Chondrocyte (in vitro differentiated cells): ENCODE measurements at places on chromosomes 1 and 21.

GRCh38 chr1:226111883-226112261 is 49.4 kb downstream of the H3-3A start:
- DNase-seq, result no peak

DNA sequence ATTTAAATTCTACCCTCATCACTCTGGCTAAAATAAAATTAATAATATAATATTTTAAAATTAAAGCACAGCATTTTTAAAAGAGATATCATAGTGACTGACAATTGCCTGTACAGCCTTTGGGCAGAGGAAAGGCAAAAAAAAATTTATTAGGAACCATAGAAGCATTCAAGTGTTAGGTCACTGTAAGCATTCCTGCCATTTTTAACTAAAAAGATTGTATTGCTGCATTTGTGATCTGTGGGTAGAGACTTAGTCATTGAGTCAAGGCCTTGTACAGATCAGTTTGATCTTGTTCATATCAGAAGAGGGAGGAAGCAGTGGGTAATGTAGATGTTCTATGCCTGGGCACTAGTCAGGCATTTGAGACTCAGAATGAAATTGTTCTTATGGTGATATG is 109.9 kb downstream of the LYPLAL1 start:
- DNase-seq, result no peak

DNA sequence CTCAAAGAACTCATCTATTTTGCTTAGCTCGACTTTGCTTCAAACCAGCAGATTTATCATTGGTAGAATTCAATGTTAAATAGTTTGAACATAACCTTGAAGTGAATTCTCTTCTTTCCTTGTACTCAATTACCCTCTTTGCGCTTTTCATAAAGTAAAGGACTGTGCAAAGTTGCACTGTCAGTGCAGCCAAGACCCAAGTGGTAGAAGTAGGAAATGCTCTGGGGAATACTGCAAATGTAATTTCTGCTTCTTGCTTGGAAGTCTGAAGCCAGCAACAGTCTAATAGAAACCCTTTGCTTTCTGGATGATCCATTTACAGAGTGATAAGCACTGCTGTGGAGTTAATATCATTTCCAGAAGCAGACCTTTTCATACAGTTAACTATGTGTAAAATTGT is 936.7 kb upstream of the TMPRSS15 start:
- no peak for DNase-seq

GRCh38 chr21:44455524-44456213 is 359 bp downstream of the LRRC3 start:
- DNase-seq, result no peak

GRCh38 chr1:207404849-207405525 is 49.1 kb upstream of the CR2 start:
- no peak for DNase-seq

- no peak for DNase-seq
These were observed 143.4 kb downstream of the ZZZ3 start for GRCh38 chr1:77538956-77539518.

GRCh38 chr1:156270314-156270713 is 12.3 kb downstream of the SMG5 start:
- DNase-seq, result no peak

DNA sequence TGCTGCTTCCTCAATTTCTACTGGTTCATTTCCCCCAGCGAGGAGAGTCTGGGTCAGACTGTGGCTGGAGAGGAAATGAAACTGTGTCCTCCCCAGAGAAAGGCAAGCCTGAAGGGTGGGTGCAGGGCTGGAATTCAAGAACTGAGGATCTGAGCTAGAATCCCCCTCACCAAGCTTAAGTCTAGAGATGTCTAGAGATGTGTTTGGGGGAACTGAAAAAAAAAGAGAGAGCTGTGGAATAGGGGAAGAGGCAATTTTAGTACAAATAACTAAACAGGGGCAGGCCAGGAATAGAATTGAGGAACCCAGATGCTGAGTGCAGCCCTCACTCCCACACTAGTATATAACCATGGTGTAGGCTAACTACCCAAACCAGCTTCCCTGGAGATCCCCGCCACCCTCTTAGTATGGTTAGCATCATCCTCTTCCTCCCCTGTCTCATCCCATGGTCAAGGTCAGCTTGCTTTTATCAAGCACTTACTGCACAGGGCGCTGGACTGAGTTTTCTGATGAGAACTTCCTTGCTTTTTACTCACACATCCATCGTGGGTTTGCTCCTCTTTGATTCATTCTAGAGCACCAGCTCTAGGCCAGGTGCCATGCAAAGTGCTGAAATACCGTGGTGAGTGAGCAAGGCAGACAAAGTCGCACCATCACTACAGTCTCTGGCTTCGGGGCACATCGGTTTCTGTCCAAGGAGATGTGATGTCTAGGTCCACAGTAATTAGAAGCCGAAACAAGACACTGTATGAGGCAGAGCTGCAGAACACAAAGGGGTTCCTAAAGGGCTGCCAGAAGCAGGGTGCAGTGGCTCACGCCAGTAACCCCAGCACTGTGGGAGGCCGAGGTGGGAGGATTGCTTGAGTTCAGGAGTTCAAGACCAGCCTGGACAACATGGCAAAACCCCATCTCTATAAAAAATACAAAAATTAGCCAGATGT is 112.9 kb upstream of the IPO9 start:
- DNase-seq, result peak; percentile 33

DNA sequence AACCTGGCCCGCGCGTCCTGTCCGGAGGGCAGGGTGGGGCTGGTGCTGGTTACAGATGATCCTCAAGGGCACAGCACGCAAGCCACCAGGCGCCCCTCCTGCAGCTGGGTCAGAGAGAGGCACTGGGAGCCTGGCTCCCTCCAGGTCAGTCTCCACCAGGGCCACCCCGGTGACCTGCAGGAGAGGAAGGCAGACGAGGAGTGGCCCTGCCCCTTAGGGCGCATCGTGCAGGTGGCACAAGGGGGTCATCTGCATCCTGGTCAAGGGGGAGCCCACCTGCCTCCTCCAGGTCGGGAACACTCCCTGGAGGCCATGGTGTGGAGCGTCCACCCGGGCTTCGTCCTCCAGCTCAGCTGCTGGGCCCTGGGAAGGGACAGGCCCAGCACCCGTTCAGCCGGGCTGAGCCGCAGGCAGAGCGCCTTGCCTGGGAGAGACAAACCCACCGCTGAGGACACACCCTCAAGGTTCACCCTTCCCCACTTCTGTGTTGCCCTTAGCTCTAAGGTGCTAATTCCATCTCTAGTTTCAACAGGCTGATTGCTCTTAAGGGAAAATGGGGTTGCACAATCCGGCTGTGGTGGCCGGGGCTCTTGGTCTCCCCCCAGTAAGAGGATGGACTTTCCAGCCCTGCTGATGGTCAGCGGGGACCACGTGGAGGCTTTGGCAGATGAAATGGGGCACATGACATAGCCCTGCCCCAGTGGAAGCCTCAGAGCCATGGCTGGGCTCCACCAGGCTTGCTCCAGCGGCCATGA is 63.2 kb downstream of the SIK1 start:
- DNase-seq, result peak; percentile 94

- DNase-seq, result no peak
These were observed 138.5 kb upstream of the SGIP1 start for GRCh38 chr1:66395202-66396061.

GRCh38 chr1:222928212-222928611 is 113.4 kb downstream of the DISP1 start:
- DNase-seq, result no peak

DNA sequence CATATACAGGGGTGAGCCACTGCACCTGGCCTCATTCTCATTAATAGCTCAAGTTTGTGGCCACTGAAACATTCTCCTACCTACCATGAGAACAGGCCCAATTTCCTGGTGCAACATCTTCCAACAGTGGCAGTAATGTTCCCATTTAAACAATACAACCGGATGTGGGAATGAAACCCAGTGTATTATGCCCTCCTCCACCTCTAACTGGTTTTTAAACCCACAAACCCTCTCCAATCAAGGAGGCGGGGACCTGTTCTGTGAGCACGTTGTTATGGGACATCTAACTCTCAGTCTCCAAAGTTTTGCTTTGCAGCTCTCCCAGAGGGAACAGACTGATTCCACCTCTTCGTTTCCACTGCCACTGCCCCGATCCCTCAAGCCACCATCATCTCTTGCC is 2.6 kb downstream of the CTNNBIP1 start:
- no peak for DNase-seq

DNA sequence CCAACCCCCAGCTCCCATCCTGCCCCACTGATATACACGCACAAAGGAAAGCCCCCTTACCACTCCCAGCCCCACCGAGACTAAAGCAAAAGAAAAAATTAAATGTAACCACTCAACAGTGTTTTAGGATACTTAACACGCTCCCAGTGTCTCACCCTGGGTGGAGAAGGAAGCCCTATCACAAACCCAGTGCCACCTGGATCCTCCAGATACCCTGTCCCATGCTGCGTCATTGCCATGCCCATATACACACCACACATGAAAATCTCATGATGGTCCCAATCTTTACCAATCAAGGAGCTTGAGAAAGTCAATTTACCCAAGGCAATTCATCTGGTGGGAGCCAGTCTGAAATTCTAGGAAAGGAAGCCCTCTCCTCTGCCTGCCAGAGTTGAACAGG is 11.2 kb downstream of the KIAA1614 start:
- no peak for DNase-seq

DNA sequence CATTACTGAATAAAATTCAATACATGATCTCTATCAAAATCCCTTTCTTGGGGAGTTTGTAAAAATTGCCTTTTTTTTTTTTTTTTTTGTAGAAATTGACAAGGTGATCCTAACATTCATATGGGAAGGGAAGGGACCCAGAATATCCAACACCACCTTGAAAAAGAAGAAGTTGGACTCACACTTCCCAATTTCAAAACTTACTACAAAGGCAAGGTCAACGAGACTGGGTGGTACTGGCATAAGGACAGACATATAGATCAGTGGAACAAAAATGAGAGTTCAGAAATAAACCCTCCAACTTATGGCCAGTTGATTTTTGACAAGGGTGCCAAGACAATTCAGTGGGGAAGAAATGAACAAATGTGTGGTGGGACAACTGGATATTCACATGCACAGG is 31.4 kb upstream of the CLSTN1 start:
- no peak for DNase-seq

DNA sequence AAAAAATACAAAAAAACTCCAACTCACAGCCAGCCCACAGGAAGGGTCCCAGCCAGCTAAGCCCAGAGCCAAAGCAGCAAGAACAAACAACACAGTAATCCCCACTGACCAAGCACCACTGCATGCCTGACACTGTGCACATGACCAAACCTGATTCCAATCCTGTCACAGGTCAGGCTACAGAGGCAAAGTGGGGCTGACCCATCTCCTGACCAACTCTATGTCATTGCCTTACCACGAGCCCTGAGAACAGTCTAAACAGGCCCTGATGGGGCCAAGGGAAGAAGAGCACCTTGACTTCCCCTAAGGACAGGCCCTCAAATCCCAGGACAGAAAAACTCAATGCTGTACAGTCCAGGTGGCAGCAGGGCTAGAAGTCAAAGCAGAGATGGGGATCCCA is 2.4 kb downstream of the LSS start:
- no peak for DNase-seq

DNA sequence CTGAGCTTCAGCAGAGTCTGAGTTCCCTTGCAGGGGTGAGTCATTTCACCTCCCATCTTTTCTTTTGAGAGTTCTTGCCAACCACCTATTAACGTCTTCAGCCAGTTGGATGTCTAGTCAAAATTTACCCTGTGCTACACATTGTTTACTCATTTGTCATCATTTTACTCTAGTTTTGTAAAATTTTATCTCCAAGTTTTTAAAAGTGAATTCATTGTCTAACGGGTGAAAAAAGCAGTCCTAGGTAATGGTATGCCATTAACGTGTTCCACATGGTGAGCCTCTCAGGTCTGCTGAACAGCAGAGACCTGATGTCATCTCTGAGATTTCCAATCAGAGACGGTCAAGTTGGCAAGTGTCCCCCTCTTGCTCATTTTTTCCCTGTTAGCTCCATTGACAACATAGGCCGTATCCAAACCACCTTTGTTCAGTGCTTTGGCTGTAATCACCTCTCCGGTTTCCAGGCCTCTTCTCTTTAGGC is 85.4 kb downstream of the TBX15 start:
- no peak for DNase-seq

DNA sequence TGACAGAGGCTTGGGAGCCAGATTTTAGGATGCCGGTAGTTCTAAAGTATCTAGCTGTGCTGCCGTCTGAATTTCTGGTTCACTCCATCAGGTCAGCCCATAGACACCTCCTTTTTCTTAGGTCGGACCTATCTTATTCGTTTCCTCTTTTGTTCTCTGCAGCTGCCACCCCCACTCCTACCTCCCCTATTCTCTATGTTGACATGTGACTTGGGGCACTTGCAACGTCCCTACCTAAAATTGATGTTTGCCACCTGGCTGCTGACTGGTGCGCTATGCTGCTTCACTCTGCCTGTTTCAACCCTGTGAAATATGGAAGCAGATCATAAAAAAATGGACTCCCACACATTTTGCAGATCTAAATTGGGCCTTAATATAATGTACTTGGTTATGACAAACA is 55.3 kb downstream of the PBX1 start:
- DNase-seq, result no peak

- DNase-seq, result no peak
These were observed 51.4 kb downstream of the KIF21B start for GRCh38 chr1:200971955-200972711.

DNA sequence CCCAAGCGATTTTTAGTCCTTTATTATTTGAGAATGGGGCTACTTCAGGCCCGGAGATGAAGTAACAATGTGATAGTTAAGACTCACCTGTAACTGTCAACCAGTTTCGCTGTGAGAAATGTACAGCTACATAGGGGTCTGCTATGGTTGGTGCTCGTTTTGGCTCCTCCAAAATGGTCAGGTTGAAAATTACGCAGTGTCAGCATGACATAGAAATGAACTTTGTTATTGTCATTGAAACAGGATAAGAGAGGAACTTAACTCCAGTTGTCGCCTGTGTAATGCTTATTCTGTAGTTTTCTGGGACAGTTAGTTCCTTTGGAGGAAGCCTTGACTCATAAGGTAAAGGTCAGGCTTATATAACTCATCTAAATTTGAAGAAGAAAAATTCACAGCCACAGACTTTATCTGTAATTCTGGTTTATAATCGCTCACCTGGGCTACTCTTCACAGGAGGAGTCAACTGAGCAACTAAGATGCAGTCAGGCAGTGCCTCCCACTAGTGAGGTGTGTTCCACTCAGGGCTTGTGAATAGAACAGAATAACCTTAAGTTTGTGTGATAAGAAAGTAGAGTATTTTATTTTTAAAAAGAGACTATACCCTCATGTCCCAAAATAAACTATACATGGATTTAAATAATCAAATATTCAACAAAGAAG is 130.9 kb downstream of the CD247 start:
- no peak for DNase-seq

- no peak for DNase-seq
These were observed 193.9 kb upstream of the SNX7 start for GRCh38 chr1:98467586-98467985.

GRCh38 chr1:9929431-9930385 is 13.5 kb downstream of the LZIC start:
- DNase-seq, result peak; percentile 12

DNA sequence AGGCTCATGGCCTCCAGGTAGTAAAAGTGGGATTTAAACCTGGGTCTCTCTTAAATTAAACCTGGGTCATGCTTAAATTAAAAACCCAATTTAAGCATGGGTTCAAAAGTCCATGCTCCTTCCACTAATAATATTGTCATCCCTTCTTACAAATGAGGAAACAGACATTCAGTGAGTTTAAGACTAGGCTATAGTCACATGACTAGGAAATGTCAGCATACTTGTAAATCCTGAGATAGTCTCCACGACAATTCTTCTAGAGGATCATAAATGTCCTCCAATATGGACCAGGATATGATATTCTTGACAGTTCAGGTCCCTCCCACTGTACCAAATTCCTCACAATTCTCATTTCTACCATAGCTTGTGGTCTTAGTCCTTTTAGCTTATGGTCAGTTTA is 10.5 kb upstream of the IGFN1 start:
- DNase-seq, result no peak

- DNase-seq, result no peak
These were observed 14.0 kb downstream of the SLC66A1 start for GRCh38 chr1:19325958-19326747.
